ENCODE measurements at places on chromosomes 2 and 18. TPM values are rescaled to one million over a fixed set of nuclear protein-coding genes. Genes with fewer than 3 reads are reported as not detected.

MATN3 gene
- total RNA-seq: 3.0 TPM

DCC gene
- 0.03 TPM for total RNA-seq

CRYGC gene
- total RNA-seq: not detected

CYS1 gene
- total RNA-seq: 0.14 TPM

FSHR gene
- total RNA-seq: not detected

ERCC3 gene
- total RNA-seq: 34.2 TPM

GPR17 gene
- total RNA-seq: not detected

UBXN4 gene
- total RNA-seq: 71.4 TPM

HNRNPLL gene
- 40.2 TPM for total RNA-seq
